C1 segment of cervical spinal cord (tissue), 14 donors: ENCODE measurements at places on chromosomes 3 and 15.

GRCh38 chr3:125019271-125019670 lies 36.5 kb downstream of the HEG1 start:
- DNase-seq, result no peak

GRCh38 chr3:105502333-105502732 lies 135.6 kb downstream of the ALCAM start:
- DNase-seq, result peak; percentile 33

DNA sequence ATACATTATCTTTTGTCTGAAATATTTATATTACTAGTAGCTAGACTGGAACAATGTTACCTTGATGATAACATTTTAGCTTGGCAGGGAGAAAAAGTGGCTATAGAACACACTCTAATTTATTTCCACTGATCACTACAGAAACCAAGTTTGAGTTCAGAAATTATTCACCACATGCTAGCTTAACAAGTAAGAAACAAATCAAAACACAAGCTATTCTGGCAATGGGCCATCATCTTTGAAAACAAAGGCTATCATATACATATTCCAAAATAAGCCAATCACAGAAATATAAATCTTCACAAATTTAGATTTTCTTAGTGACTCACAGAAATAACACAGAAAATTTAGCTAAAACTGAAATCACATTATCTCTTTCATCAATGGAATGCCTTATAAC lies 17.1 kb downstream of the AQR start:
- no peak for DNase-seq

DNA sequence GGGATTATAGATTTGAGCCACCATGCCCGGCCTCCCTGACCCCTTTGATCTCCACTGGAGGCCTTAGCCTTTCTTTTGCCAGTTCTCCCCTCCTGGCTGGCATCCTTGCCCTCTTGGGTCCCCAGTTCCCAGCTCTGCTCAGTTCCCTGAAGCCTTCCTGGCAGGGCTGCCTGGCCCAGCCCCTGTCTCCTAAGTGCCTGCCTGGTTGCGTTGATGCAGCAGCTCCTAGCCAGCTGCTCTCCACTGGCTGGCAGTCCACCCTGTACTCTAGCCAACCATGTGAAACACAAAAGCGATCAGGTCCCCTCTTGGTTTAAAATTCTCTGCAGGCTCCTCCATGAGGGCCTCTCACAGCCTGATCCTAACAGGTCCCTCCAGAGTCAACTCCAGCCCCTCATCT lies 184.7 kb downstream of the RAB11A start:
- DNase-seq, result peak; percentile 41

DNA sequence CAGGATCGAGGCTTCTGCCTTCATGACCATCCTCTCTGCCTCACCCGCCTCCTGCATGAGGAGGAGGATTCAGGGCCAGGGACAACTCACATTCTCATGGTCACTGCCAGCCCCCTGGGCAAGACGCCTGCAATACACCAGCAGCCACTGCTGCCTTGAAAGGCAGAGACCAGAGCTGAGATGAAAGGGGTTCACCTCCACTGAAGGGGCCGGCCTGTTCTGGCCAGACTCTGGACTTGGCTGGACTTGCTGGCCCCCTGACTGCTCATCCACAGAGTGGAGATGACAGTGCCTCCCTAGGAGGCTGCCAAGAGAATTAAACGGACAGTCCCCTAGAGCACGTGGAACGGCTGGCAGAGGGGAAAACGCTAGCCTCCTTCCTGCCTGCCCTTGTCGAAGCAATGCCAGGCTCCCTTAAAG lies 35.2 kb downstream of the MGLL start:
- DNase-seq, result no peak

DNA sequence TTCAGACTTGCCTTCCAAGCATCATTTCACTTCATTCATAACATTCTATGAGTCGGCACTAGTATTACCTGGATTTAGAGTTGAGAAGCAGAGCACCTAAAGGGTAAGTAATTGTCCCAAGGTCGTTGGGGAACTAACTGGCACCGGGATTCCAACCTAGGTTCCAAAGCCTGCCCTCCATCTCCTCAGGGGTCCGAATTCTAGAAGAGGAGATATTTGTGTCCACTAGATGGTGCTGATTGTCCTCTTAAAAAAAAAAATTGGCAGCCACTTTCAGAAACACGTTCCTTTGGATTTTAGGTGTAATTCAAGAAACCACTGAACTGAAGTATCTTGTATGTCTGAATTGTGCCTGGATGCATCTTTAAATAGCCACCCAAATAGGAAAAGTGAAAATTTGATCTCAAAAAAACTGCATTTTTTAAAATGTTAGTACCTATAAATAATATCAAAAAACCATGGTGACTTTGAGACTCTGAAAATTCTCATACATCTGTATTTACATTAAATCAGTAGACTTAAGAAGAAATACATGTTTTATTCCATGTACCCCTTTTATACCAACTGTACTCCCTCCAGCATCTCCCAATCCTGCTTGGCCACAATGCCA lies 3.9 kb upstream of the FSIP1 start:
- DNase-seq, result no peak

DNA sequence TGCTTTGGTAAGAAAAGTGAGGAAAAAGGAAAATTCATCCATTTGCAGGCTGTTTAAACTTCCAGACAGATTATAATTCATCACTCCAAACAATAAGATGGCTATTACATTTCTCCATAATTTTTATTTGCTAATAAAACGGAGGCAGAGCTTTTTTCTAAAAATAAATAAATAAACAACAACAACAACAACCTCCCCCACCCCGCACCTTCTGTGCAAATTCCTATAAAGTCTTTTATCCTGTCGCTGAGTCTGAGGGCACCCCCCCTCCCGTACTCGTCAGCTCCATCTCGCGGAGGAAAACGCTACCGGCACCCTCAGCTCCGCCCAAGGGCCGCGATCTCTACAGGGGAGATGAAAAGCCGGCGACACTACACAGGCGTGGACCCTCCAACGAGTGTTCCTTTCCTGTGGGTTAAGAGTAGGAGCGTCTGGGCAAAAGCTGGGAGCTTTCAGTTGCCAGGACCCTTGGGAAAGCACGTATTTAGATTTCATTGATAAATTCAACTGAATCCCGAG lies 1.0 kb upstream of the ATP1B3 start:
- peak; percentile 15 for DNase-seq

GRCh38 chr3:59334585-59334984 lies 284.8 kb upstream of the CFAP20DC start:
- DNase-seq, result no peak

GRCh38 chr15:78979456-78980320 lies 34.8 kb upstream of the CTSH start:
- peak; percentile 56 for DNase-seq

DNA sequence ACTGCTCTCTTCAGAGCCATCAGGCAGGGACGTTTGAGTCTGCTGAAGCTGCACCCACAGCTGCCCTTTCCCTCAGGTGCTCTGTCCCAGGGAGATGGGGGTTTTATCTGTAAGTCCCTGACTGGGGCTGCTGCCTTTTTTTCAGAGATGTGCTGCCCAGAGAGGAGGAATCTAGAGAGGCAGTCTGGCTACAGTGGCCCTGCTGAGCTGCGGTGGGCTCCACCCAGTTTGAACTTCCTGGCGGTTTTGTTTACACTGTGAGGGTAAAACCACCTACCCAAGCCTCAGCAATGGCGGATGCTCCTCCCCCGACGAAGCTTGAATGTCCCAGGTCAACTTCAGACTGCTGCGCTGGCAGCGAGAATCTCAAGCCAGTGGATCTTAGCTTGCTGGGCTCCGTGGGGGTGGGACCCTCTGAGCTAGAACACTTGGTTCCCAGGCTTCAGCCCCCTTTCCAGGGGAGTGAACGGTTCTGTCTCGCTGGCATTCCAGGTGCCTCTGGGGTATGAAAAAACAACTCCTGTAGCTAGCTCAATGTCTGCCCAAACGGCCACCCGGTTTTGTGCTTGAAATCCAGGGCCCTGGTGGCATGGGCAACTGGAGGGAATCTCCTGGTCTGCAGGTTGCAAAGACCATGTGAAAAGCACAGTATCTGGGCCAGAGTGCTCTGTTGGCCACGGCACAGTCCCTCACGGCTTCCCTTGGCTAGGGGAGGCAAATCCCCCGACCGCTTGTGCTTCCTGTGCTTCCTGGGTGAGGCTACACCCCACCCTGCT lies 21.1 kb upstream of the ST6GAL1 start:
- no peak for DNase-seq

DNA sequence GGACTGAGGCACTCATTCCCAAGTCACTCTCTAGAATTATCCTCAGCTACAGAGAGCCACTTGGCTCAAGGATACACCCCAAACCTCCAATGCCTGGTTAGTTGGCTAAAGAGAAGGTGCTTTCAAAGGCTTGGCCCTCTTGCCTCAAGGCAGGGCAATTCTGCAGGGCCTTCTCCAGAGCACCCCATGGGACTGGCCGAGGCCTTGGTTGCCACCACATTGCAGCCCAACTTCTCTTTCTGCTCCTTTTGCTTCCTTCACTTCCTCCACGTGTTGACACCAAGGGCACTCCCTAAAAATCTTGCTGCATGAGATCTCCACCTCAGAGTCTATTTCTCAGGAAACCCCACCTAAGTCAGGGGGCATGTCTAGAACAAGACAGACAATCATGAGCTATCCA lies 36.7 kb downstream of the MEGF11 start:
- no peak for DNase-seq

GRCh38 chr3:61066800-61067199 lies 184.5 kb downstream of the FHIT start:
- no peak for DNase-seq

DNA sequence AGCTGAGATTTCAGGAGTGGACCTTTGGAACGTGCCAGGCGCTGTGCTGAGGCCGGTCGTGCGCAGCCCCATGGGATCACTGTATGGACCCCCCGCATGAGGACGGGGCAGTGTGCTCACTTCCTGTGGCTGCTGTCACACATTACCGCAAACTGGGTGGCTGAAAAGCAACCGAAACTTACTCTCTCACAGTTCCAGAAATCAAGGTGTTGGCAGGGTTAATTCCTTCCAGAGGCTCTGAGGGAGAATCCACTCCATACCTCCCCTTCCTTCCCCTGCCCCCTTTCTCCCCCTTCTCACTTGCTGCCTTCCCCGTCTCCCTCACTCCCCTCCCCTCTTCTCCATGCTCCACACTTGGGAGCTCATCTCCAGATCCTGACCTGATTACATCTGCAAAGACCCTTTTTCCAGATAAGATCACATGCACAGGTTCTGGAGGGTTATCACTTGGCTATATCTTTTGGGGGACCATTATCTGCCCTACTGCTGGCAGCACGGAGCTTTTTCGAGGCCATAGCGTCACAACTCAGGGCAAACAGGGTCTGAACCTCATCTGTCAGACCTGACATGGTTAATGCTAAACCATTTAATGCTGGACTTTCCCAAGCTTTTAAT lies 41.2 kb downstream of the KLF13 start:
- no peak for DNase-seq

DNA sequence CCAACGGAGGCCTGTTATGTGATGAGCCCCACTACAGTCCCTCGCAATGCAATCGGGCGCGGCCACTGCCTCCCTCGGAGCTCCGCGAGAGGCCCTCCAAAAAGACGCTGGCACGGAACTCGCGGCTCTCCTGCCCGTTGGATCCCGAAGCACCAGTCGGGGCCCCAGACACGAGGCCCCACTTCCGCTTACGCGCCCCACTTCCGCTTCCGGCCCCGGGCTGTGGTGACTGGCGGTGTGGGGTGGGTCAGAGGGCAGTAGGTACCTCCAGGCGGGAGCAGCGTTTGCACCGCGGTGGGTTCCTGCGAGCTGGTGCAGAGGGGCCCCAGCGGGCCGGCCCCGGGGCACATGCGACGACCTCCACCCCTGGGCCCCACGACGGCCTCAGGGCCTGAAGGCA lies at the start of gene TOPAZ1:
Gene TOPAZ1 (plus strand): TSS at position 181 of the 400 bp plus-strand sequence. CDS start 168 bp downstream, at position 349.
- DNase-seq, result no peak

GRCh38 chr15:96767703-96768434 lies 437.4 kb downstream of the NR2F2 start:
- DNase-seq, result no peak

DNA sequence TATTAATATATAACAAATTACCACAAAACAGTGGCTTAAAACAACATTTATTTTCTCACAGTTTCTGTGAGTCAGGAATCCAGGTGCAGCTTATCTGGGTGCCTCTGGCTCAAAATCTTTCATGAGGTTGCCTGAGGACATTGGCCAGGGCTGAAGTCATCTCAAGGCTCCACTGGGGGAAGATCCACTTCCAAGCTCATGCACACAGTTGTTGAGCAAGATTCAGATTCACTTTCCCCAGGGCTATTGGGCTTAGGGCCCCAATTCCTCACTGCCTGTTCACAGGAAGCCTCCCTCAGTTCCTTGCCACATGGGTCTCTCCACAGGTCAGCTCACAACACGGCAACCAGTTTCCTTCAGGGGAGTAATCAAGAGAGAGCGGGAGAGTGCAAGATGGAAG lies 35.0 kb downstream of the RFTN1 start:
- DNase-seq, result no peak

DNA sequence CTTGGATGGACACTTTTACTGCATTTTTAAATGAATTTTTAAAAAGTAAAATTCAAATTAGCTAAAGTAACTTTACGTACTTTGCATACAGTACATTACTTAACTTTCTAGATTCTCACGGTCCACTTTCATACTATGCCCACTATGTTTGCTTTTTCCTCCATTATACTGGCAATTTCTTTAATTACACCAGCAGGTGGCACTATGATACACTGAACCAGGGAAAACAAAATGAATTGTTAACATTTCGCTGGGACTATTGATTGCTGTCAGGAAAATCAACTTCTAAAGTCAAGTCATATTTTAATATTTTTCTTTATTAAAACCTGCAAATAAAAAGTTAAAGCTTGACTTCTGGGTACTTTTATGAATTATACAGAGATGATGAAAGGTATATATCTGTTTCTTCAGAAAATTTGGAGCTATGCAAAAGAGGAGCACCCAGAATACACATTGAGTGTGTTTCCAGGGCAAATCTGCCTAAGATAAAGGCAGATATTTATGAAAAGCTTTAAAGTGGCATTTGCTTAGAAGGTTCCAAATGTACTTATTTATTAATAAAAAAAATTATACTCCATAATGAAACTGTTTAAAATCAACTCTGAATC lies 21.8 kb upstream of the POU1F1 start:
- no peak for DNase-seq

DNA sequence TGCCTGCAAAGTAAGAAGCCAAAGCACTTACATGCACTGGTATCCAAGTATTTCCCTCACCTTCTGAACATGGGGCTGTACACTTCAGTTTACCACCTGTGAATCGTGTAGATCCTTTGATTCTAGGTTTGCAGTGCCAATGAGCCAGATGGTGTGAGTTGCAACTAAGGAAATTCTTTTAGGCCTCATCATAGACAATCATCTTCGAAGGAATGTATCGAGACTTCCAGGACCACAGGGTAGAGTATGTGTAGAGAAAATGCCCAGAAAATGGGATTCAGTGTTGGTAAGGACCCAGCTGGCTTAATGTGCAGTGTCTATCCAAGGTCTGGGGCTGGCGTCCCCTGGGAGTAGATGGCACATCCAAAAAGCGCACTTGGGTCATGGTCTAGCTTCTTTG lies 323.2 kb upstream of the TPM1 start:
- DNase-seq, result no peak

DNA sequence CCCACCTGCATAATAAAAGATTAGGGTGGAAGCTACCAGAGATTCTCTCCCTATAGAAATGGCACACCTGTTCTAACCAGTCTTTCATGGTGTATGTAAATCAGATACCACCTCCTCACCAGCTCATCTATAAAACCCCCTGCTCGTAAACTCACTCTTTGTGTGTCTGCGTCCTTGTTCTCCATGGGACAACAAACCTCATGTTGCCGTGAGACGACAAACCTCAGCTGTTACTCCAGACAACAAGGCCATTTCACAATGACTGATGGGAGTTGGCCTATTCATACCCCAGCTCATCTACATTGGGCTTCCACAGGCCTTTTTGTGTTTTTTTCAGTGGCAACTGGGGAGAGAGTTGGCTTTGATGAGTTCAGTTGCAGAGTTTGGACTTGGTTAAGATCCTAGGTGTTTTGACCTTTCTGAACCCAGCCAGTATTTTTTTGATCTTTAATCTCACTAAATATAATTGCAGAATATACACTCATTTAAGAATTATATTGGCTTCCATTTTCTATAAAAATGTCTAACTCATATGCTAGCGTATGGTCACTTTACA lies 96.6 kb upstream of the LRIG1 start:
- DNase-seq, result no peak
